ENCODE measurements at places on chromosomes 2 and 18.

GRCh38 chr18:37613253-37613565 is 47.6 kb upstream of the CELF4 start:
- no peak for DNase-seq

DNA sequence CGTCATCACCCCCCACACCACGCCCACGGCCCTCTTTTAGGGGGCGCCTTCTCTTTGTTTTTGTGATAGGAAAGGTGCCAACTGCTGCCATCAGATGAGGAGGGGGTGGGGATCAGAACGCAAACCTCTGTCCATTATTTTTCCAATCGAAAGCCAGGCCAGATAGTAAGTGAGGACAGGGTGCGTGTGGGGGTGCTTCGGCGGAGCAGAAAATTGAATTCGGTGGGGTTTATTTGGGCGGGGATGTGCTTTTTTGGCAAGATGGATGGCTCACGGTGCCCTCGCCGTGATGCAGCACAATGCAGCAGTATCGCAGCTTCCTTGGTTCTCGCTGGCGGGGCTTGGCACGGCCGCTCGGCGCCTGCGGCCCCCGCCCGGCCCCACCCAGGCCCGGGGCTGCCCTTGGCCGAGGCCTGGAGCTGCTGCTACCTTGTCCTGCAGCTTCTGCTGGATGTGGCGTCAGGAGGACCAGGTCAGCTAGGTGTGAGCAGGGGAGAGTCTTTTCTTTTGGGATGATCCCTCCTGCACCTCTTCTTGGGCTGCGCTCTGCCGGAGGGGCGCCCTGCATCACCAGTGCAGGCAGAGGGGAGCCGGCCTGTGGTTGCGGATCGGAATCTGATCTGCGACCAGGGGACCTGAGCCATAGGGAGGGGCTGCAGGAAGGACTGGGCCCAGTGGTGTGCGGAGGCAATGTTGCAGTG is 1.3 kb downstream of the SPTBN1 start:
- DNase-seq = no peak

- DNase-seq = no peak
Observed at GRCh38 chr18:57581301-57581934, 5.1 kb downstream of the FECH start.

DNA sequence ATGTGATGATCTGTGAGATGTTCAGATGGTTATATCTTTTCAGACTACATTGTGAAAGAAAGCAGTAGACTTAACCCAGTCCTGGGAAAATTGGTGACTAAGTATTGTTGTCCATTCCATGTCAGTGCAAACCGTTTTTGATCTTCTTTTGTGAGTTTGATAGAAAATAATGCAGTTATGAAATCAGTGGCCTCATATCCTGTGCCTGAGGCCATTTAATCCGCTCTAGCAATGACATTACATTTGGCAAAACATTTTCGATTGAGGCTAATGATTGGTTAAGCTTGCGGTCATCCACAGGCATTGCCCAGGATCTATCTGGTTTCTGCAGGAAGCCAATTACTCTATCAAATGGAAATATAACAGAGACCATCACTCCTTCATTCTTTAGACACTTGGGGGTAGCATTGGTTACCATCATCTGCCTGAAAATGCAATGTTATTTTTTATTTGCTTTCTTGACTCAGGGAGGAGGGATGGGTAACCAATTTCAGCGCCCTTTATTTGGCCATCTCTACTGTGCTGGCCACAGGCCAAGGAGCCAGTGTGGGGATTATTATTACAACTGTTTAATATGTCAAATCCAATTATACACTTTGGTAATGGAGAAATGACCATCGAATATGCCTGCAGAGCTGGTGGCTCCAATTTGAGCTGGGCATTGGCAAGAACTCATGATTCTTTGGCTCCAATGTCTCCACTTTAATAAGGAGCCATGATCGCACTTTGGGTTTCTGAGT is 33.6 kb downstream of the TRIB2 start:
- no peak for DNase-seq

DNA sequence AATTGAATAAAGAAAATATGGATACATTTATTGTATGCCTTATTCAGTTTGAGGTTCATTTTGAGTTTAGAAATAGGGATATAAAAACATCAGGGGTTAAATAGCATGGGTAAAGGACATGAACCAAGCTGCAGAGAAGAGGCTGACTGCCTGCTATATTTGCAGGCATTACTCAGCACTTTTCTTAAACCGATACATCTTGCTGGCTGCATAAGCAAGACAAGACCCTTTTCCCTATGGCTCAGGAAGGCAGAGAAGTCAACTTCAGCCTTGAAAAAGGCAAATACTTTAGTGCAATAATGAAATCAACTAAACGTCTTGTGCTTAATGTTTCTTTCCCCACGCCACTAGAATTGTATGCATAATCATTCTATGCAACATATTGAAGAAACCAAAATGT is 36.4 kb downstream of the SCN1A start:
- DNase-seq = no peak

DNA sequence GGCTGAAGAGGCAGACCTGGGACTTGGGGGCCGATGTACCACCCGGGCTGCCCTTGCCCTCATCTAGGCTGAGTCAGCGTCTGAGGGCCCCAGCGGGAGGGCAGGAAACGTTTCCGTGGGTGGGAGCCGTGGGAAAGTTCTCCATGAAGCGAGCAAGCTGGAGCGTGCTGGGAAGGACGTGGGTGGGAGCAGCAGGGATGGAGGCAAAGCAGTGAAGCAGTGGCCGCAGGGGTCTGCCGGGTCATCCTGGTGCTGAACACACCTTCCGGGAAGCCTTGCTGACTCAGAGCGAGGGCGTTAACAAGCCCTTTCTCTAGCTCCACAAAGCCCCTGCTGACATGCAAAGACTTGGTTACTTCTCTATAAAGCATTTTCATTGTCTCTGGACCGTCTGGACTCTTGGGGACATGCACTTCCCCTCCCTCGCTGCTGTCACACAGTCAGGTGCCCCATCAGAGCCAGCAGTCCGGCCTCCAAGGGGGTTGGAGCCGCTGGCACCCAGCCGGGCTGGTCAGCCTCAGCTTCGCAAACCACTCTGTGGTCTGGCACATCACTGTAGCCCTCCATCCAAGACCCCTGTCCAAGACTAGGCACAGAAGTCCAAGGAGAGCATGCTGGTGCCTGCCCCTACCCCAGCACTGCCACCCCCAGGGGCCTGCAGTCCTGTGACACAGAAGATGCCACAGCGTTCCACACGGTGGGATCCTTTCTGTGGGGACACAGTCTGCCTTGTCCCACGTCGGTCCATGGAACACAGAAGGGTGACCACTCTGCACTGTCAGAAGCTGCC is 115.1 kb upstream of the GPC1 start:
- no peak for DNase-seq

Measured in stimulated activated CD4-positive, alpha-beta T cell treated with anti-CD3 and anti-CD28 coated beads, Interleukin-1b, Interleukin-23, amount 100 ng/mL, for 4 hours (primary cell).